Progenitor cell of endocrine pancreas (in vitro differentiated cells): ENCODE measurements at places on chromosomes 6 and 20. TPM values are rescaled to one million over a fixed set of nuclear protein-coding genes. Genes with fewer than 3 reads are reported as not detected.

The NR2E1 gene
- not detected in 2 replicates for total RNA-seq

The OR2H2 gene
- not detected in 2 replicates for total RNA-seq

The DEFB129 gene
- total RNA-seq, result not detected in 2 replicates

The GGTLC1 gene
- total RNA-seq, result not detected in 2 replicates

The PSMB1 gene
- total RNA-seq, result 154 and 162 TPM in 2 replicates

The BMP7 gene
- total RNA-seq, result 28.4 and 35.4 TPM in 2 replicates

The APCDD1L gene
- total RNA-seq, result not detected in 2 replicates

The MYT1 gene
- 1.9 and 2.3 TPM in 2 replicates for total RNA-seq

DNA sequence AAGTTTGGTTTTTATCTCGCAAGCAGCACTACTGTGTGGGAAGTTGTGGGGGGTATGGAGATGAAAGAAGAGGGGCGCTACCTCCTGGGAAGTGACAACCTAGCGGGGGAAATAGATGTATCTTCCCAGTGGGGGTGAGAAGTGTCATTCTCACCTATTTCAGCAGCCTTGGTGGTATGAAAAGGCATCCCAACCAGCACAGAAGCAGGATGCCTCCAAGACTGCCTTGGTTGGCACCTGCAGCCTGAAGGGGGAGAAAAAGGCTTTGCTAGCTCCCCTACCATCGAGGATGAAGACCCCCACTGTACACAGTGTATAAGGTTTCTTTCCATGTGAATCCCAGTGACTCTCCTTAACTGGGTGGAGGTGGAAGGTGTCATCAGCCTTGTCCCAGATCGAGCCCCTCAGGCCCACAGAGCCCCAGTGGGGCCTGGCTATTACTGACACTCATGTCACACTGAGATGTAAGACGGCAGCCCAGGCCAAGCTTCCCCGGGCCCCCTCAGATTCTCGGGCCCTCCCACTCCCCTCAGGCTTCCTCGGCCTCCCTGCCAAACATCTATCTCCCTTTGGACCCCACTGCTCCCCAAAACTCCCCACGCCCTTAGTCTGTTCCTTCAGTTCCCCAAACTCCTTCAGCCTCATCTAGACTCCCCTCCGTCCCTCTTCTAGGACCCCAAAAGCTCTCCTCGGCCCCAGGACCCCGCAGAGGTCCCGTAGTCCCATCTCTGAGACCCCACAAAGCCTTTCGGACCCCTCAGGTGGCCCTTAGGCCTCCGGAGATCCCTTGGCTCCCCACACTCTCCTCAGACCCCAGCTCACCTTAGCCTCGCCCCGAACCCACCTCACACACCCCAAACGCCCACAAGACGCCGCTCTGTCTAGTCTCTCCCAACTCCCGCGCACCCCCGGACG, 688 bp downstream of the COMMD7 start:
- DNase-seq, result no peak
- H3K4me1 ChIP-seq, result peaks cover 13% of the 10 kb centered on the region
- peak overlapping the region; percentile 98 for H3K4me3 ChIP-seq
- peak overlapping the region; percentile 94 for H3K27ac ChIP-seq
- peaks cover 2% of the 10 kb centered on the region for H3K36me3 ChIP-seq

DNA sequence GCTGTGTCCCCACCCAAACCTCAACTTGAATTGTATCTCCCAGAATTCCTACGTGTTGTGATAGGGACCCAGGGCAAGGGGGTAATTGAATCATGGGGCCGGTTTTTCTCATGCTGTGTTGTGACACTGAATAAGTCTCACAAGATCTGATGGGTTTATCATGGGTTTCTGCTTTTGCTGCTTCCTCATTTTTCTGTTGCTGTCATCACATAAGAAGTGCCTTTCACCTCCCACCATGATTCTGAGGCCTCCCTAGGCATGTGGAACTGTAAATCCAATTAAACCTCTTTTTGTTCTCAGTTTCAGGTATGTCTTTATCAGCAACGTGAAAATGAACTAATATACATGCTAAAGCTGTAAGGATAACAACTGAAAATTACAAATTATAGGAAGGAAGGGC, 88.3 kb downstream of the CDYL start:
- H3K27me3 ChIP-seq, result no peaks in the 10 kb centered on the region
- H3K4me3 ChIP-seq, result no peak overlapping the region
- no peak overlapping the region for H3K27ac ChIP-seq

- H3K27me3 ChIP-seq, result peaks cover 35% of the 10 kb centered on the region
- peaks cover 38% of the 10 kb centered on the region for H3K4me1 ChIP-seq
- no peak overlapping the region for H3K27ac ChIP-seq
These were observed 67.1 kb downstream of the EPB41L2 start for GRCh38 chr6:130995783-130996447.

DNA sequence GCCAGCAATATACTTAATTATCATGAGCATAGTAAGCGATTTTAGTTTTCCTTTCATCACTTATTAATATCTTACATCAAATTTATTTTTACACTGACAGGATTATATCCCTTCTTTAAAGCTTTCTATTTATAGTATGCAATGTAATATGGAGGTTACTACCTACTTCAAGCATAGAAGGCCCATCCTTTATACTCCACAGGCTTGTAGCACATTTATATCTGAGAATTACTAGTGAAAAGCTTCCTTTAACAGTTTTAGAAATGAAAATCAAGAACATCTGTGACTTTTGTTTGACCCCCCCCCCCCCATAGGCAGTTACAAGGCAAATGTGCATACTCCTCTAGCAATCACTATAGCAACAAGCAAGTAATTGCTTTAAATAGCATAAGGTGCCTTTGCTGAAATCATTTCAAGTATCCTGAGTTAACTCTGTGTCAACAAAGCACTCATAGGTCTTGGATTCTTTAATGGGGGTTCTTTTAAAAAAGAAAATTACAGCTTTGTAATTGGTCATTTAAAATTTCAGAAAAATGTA, 917.7 kb downstream of the PHF3 start:
- H3K36me3 ChIP-seq, result no peaks in the 10 kb centered on the region
- no peaks in the 10 kb centered on the region for H3K27me3 ChIP-seq
- H3K4me1 ChIP-seq, result peaks cover 2% of the 10 kb centered on the region
- DNase-seq, result no peak
- no peak overlapping the region for H3K27ac ChIP-seq

GRCh38 chr6:78947529-78947928, 80.2 kb downstream of the IRAK1BP1 start:
- H3K4me1 ChIP-seq, result no peaks in the 10 kb centered on the region
- H3K27ac ChIP-seq, result no peak overlapping the region
- H3K27me3 ChIP-seq, result no peaks in the 10 kb centered on the region
- no peak for DNase-seq
- no peak overlapping the region for H3K4me3 ChIP-seq
- H3K36me3 ChIP-seq, result peaks cover 70% of the 10 kb centered on the region

DNA sequence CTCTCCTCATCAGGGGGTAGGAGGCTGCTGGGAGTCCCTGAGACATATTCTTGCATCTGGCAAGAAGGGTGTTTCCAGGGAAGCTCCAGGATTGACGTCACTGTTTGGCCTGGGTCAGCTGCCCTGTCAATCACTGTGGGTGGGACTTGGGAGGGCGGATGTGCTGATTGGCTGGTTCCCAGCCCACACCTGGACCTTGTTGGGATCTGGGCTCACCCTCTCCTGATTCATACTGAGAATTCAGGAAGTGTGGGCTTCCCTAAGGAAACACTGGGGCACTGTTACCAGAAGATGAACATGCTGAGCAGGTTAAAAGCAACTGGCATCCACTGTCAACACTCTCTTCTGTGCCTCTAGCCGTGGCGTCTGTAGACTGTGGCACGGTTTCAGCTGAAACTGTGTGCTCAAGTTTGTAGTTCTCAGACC, 36.5 kb downstream of the CDH26 start:
- no peak overlapping the region for H3K27ac ChIP-seq
- H3K36me3 ChIP-seq, result peaks cover 16% of the 10 kb centered on the region
- no peak for DNase-seq
- no peak overlapping the region for H3K4me3 ChIP-seq
- H3K4me1 ChIP-seq, result peaks cover 9% of the 10 kb centered on the region
- peaks cover 8% of the 10 kb centered on the region for H3K27me3 ChIP-seq

DNA sequence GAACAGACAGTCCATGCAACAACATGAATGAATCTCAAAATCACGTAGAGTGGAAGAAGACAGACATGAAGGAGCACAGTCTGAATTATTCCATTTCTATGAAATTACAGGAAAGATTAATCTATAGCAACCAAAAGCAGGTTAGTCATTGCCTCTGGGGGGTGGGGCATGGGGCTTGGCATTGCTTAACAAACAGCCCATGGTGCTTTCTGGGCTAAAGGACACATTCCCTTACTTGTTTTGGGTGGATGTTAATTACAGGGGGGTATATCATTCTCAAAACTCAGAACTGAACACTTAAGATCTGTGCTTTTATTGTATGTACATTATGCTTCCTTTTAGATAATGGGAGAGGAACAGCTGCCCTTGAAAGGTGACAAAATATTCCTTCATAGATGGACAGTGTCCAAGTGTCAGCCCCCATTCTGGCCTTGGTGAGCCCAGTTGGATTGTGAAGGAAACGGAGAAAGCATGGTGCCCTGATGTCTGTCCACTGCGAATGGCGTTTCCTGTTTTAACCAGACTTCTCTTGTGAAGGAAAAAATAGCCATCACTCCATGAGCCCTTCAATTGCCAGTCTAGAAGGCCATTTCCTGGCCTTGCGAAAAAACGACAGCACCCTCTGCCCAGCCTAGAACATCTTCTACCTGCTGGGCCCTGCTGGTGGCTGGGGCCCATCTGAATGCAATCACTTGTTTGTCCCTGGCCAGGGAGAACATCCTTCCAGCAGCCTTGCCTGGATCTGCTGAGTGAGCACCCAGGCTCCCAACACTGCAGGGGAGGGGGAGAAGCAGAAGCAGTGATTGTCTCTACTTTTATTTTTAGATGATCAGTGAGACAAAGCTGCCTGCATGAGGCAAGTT, 179.7 kb downstream of the BCAS1 start:
- no peaks in the 10 kb centered on the region for H3K27me3 ChIP-seq
- no peaks in the 10 kb centered on the region for H3K36me3 ChIP-seq
- no peak overlapping the region for H3K27ac ChIP-seq
- H3K4me3 ChIP-seq, result no peak overlapping the region
- no peak for DNase-seq
- H3K4me1 ChIP-seq, result peaks cover 5% of the 10 kb centered on the region

DNA sequence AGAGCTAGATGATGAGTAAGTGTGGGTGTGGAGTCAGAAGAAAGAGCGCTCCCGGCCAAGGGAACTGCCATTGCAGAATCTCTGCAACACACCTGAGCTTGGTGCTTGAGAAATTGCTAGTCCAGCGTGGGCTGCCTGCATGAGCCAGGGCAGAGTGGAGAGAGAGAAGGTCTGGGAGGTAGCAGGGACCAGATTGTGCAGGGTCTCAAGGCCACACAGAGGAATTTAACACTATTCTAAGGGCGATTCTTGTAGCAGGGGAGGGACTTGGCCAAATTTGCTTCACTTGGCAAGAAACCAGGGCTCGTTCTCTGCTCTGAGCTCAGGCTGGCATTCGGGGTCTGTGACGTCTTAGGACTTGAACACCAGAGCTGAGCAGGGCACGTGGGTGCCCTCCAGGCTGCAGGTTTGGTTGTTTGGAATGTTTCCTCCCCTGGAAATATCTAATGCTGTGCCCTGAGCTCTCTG, 53.5 kb downstream of the BCAS4 start:
- H3K36me3 ChIP-seq, result peaks cover 1% of the 10 kb centered on the region
- peaks cover 6% of the 10 kb centered on the region for H3K27me3 ChIP-seq
- DNase-seq, result no peak
- no peaks in the 10 kb centered on the region for H3K4me1 ChIP-seq

- no peak overlapping the region for H3K27ac ChIP-seq
- H3K4me1 ChIP-seq, result peaks cover 3% of the 10 kb centered on the region
- peaks cover 6% of the 10 kb centered on the region for H3K27me3 ChIP-seq
- DNase-seq, result no peak
These were observed 23.1 kb downstream of the CPNE5 start for GRCh38 chr6:36815962-36816735.

- peaks cover 43% of the 10 kb centered on the region for H3K27me3 ChIP-seq
- H3K4me3 ChIP-seq, result no peak overlapping the region
- DNase-seq, result no peak
- no peak overlapping the region for H3K27ac ChIP-seq
- no peaks in the 10 kb centered on the region for H3K4me1 ChIP-seq
These were observed 28.3 kb downstream of the ZC3H12D start for GRCh38 chr6:149456311-149457021.

- peak; percentile 62 for DNase-seq
- no peaks in the 10 kb centered on the region for H3K36me3 ChIP-seq
- H3K27me3 ChIP-seq, result no peaks in the 10 kb centered on the region
- no peak overlapping the region for H3K4me3 ChIP-seq
- H3K4me1 ChIP-seq, result no peaks in the 10 kb centered on the region
These were observed 381.9 kb downstream of the C6orf118 start for GRCh38 chr6:164927288-164928056.

DNA sequence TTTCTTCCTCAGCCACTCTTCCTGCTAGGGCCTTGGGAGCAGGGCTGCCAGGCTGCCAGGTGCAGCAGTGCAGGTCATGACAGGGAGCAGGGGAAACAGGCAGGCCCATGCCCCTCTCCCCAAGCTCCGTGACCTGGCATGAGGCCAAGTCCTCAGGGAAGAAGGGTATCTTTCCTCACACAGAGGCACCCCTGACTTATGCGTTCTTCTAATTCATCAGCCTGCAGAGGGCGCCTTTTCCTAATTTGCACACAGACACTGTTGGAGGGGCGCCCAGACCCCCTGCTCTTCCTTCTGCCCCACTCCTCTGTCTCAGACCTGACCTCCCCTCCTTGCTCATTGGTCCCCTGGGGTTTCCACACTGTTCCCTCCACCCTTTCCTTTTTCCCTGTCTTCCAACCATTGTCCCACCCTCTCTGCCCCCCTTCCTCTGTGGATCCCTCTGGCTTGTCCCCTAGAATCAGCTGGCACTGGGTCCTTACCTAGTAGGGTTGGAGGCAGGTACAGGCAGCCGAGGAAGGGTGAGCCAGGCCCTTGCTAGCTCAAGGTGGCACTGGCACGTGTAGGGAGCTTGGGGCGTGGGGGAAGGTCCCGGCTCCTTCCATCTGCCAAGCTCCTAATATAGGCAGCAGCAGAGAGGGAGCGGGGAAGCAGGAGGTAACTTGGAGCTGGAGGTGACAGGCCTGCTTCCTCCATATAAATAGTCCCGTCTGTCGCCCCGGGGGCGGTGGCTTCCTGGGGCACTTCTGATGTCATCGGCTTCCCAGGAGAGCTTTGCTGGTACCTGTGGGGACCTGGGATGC, 154.9 kb upstream of the MLN start:
- no peak overlapping the region for H3K4me3 ChIP-seq
- DNase-seq, result no peak
- no peaks in the 10 kb centered on the region for H3K4me1 ChIP-seq
